NCI-H446 (cell line): ENCODE measurements at places on chromosomes 12 and 14.

- DNase-seq = no peak
Measured at GRCh38 chr12:24881227-24881626, 67.7 kb downstream of the BCAT1 start.

- no peak for DNase-seq
Measured at GRCh38 chr12:68641138-68641537, 30.4 kb downstream of the RAP1B start.

- no peak for DNase-seq
Measured at GRCh38 chr12:18982226-18982949, 147.1 kb upstream of the PLEKHA5 start.

GRCh38 chr12:26636710-26637328 lies 196.2 kb downstream of the ITPR2 start:
- DNase-seq = no peak

GRCh38 chr12:46948936-46949545 lies 123.2 kb upstream of the SLC38A4 start:
- no peak for DNase-seq

DNA sequence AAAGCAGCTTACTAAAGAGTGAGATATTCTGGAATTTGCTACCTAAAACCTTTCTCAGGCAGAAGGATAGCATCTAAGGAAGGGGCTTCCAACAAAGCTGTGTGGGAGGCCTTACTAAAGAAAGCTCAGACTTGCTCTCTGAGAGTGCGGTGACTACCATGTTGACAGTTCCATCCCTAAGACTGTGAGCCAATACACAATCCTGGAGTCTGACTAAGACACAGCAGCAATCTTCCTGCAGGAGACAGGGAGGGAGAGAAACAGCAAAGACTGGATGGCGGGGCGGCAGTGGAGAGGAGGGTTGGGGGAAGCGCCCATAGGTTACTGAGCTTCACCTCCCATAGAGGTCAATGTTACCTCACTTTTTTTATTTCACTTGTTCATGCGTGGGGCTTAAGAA lies 70.9 kb downstream of the KITLG start:
- DNase-seq = no peak

DNA sequence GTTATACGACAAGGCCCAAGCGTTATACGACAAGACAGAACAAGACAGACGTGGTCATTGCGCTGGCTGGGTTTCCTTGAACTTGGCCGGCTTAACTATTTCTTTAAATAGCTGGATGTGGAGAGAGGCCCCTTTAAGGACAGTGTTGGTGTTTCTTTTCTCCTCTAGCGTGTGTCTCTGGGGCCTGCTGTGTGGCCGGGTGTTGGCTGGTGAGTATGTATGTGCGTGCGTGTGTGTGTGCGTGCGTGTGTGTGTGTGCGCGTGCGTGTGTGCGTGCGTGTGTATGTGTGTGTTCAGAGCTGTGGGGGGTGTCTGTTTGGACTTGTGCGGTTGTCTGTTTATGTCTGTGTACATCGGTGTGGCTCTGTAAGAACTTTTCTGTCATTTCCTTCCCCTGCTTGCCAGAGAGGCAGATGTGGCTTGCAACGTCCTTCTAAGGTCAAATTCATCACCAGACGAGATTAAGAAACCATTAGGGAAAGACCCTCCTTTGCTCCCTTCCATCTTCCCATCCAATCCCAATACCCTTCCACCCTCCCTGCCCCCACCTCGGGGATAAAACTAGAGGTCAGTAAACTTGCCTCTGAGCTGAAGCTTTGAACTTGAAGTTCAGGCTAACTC lies 78.6 kb upstream of the TBX3 start:
- no peak for DNase-seq

GRCh38 chr12:105428793-105429395 lies 98.4 kb downstream of the C12orf75 start:
- DNase-seq = no peak
